ENCODE measurements at places on chromosomes 1 and 21.

DNA sequence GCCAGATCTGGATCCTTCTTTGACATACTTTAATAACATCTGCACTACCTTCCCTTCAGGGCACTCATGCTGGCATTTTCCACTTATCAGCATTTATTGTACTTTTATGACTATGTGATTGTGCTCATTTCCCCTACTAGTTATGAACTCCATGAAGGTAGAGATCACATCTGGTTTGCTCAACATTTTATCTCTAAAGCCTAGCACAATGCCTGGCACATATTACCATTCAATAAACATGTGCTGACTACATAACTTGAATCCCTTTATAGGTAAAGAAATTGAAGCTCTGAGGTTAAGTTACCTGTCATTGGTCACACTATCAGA lies 221.2 kb downstream of the HHIPL2 start:
- DNase-seq, result no peak

DNA sequence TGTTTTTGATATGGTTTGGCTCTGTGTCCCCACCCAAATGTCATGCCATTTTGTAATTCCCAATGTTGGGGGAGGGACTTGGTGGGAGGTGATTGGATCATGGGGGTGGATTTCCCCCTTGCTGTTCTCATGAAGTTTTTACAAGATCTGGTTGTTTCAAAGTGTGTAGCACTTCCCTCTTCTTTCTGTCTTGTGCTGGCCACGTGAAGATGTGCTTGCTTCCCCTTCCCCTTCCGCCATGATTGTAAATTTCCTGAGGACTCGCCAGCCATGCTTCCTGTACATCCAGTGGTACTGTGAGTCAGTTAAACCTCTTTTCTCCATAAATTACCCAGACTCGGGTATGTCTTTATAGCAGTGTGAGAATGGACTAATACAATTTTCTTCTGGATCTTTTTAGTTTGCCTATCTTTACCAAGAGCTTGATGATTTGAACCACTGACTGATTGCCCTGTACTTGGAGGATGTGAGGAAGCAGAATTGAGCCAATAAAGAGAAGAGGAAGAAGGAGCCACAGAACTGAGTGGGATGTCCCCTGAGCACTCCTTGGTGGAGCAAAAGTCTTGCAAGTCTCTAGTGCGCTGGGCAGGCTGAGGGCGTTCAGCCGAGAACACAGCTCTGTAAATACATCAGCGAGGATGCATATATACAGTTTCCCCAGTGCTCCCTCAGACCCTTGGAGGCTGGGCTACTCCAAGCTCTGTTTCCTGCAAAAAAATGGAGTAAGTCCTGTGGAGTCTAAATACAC lies 102.6 kb downstream of the CYYR1 start:
- DNase-seq, result no peak

DNA sequence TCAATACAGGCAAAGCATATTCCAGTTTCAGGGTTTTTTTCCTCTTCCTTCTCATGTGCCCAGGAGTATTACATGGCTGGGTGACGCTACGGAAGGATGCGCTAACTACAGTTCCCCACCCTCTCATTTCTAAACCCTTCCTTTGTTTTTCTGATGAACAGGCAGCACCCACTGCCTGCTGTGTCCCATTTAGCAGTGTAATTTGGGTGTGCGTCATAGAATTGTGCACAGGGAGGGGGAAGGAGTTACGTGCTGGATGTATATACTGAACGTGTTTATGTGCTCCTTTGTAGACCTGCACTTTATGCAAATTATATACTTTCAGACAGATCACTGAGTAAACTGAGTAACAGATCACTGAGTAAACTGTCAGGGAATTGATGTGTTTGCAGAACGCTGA lies 44.5 kb downstream of the ELAPOR1 start:
- DNase-seq, result no peak

DNA sequence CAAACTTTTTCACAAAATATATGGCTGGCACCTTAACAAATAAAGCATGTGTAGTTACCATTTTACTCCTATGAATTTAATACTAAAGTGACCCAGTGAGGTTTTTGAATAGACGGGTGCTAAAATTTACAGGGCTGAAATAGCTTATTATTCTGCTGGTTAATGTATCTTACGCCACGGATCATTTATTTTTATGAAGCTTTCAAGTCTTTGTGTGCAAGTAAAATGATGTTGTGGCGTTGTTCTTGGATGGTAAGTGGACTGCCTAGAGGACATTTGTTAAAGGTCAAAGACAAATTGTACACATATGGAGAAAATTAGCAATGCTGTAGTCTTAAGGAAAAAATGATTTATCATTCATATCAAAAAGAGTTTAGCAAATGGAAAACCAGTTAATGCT lies 22.8 kb downstream of the INSL5 start:
- DNase-seq, result no peak

DNA sequence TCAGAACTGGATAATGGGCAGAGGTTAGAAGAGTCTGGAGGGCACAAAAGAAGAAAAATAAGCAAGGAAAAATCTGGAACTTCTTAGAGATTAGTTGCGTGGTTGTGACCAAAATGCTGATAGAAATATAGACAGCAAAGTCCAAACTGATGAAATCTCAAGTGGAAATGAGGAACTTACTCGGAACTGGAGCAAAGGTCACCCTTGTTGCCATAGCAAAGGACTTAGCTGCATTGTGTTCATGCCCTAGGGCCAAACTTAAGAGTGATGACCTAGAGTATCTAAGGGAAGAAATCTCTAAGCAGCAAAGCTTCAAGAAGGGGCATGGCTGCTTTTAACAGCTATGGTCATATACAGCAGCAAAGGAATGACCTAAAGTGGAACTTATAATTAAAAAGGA lies 180.0 kb downstream of the TTLL7 start:
- peak; percentile 80 for DNase-seq

GRCh38 chr1:41277371-41277975 lies 35.4 kb upstream of the SCMH1 start:
- no peak for DNase-seq

DNA sequence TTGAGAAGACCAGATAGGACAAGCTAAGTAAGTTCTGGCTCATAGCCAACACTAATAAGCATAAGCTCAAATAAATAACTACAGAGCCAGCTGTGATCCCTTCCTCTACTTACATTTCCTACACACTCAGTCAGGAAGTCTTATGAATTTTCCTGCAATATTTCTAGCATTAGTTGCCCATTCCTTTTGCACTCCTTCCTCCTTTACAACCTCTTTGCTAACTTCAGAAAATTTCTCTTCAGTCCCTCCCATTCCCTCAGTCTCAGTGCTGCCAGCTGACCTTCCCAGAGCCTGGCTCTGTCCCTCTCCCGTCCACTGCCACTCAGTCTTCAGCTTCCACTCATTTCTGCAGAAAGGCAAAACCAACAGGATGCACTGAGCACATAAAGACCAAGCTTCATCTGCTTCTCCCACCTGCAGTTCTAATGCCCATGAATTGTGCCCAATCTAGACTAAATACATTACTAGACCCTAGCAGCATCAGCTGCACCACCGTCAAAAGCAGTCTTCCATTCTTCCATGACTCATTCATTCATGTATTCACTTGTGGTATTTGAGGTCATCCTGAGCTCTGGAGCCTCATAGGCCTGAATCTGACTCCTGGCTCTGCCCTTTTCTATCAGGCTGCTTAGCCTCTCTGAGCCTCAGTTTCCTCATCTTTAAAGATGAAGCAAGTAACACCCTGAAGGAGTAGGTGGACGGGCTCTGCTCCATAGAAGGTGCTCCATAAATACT lies 54.6 kb upstream of the SIPA1L2 start:
- DNase-seq, result peak; percentile 6

- DNase-seq, result peak; percentile 56
Measured at GRCh38 chr21:42258150-42258884, 39.4 kb downstream of the ABCG1 start.

- DNase-seq, result no peak
Measured at GRCh38 chr1:94803517-94804441, 16.4 kb upstream of the SLC44A3 start.

- no peak for DNase-seq
Measured at GRCh38 chr21:36804874-36805611, 106.1 kb downstream of the SIM2 start.

DNA sequence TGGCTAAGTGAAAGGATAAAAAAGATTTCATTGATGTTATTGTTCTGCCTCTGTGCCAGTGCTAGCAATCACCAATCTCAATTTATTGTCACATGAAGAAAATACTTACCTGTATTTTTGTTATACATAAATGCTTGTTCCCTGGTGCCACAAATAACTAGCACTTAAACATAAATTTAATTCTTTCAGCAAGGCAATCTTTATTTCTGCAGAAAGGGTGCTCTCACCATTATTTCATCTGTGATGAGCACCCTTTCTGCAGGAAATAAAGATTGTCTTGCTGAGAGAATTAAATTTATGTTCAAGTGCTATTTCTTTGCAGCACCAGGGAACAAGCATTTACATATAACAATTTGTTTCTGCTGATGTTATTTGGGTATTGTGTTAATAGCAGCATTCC lies 87.2 kb downstream of the DIRAS3 start:
- no peak for DNase-seq

DNA sequence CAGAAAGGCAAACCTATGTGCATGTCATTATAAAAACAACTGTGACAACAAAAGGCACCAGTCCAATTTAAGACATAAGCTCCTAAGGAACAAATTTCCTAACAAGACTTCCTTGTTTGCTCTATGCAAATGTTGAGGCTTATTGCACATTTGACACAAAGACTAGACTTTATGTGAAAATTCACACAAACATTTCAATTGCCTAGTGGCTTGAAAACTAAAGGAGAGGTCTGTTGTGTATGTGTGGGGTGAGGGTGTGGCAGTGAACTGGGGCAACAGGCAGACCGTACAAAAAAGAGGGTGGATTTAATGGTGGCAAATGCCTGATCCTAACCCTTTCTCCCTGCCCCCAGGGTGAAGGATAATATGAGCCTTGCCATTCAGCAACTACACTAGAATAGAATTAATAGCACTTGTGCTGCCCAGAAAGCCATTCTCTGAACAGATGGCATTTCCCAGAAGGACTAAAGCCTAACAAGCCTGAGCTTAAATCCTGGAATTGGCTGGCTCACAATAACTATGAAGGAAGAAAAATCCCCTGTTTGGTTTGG lies 73.9 kb downstream of the GLUL start:
- DNase-seq, result no peak

DNA sequence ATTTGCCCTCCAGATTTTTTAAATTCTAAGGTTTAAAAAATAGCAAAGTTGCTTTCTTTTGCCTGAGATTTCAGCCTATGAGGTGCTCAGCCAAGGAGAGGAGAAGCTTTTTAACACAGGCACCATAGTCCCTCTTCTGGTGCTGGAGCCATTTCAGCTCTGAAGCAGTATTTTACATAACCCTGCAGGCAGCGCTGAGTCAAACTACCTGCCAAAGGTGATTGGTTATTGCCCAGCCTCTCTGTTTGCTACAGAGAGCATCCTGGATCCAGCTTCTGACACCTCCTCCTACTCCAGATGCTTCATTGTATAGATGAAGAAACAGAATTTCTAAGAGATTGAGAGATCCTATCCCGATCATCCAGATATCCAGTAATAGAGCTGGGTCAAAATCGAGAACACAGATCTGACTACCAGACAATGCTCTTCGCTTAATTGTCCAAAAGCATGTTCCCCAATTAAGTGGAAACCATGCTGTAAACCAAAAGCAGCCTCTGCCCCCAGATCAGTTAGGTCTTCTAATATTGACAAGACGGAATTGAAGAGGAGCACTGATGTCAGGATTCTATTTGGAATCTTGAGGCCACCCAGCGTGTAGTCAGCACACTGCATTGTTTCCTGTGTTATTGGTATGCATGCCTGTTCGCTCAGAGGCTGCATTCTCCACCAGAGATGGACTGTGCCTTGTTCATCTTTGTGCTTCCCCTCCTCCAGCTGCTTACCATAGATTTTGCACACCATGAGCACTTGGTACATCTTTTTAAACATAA lies 22.1 kb downstream of the RGS8 start:
- DNase-seq, result peak; percentile 24

- DNase-seq, result no peak
Measured at GRCh38 chr1:156813298-156813697, 3.4 kb downstream of the SH2D2A start.
